ENCODE measurements at places on chromosomes 11 and 22. TPM values are rescaled to one million over a fixed set of nuclear protein-coding genes. Genes with fewer than 3 reads are reported as not detected.

DNA sequence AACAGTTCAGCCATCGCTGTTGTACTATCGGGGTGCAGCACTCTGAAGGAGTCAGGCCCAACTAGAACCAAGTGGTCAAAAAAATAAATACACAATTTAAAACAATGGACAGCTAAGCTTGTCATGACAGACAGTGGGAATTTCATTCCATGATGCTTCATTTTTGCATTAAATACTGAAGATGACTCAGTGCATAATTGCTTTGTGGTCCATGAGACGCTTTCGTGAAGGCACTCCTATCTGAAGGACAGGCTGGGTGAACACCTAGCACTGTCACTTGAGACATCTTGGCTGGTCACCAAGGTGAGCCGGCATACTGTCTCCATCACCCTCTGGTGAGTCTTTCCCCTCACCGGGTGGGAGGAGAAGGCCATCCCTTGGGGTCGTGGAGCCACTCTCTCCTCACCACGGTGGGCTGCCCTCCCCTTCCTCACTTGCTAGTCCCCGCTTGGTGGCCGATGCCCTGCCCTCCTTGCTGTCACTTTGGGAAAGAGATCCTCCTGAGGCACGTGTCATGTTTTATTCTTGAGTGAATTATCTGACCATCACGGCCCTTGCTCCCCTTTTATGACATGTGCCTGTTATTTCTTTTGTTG is 4.9 kb upstream of the TESMIN start:
- no peak for DNase-seq

DNA sequence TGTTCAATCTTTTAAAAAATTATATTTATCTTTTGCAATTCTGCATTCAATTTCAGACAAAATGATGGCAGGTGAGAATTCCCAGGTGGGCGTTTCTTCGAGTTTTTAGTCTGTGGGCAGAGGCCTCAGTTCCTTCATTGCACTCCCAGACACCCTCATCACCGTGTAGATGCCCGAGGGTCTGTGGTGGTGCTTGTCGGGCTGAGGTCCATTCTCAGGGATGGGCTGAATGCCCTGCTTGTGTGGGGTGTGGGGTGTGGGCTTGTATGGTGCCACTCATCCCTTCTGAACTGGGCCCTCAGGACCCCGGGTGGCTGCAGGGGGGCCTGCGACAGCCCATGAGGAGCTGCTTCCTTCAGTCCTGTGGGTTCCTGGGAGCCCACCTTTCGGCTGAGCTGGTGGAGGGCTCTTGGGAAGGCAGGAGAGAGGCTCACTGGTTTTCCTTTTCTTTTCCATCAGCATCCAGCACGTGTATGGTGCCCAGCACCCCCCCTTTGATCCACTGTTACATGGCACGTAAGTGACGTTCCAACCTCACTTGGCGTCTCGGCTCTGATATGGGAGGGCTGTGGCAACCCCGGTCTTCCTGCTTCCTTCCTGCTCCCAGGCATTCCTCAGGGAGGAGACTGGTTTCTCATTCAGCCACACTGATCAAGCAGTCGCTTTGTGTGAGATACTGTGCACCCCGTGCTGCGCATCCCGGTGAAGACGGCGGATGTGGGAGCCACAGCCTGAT is 29.8 kb downstream of the TBC1D22A start:
- DNase-seq, result no peak

DNA sequence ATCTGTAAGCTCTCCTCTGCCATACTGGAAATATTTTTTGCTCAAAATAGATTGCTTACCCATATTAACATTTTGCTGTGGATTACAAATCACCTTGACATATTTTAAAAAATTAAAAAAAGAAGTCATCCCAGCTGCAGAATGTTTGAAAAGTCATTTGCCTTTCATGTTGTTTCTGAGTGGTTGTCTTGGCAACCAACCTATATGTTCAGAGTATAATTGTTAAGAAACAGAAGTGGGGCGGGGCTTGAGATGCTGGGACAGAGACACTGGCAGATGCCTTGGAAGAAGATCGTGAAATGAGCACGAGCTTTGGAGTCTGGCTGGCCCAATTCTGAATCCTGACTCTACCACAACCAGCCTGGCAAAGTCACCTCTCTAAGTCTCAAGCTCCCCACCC is 348.2 kb downstream of the LARGE1 start:
- DNase-seq, result no peak

FOLR2 gene
- total RNA-seq, result not detected

DNA sequence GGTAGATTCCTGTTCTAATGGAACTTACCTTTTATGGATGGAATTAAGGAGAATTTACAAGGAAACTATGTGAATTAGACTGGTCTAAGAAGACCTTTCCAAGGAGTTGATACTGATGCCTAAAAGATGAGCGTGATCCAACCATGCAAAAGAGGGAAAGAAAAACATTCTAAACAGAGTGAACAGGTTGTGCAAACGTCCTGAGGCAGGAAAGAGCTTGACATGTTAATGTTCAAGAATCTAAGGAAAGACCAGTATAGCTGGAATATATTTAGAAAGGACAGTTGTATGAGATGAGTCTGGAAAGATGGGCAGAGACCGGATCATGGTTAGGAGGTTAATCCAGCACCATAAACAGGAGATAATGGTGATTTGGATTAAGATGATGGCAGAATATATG is 1.3 kb downstream of the DDIAS start:
- no peak for DNase-seq

Data from activated naive CD4-positive, alpha-beta T cell treated with anti-CD3 and anti-CD28 coated beads, Interleukin-2, amount 50 U/mL, for 72 hours (primary cell).